Activated T-cell treated with anti-CD3 and anti-CD28 coated beads for 4 hours (primary cell): ENCODE measurements at places on chromosomes 4 and X.

GRCh38 chr4:69095301-69095731 is 958 bp upstream of the UGT2B7 start:
- DNase-seq = no peak

DNA sequence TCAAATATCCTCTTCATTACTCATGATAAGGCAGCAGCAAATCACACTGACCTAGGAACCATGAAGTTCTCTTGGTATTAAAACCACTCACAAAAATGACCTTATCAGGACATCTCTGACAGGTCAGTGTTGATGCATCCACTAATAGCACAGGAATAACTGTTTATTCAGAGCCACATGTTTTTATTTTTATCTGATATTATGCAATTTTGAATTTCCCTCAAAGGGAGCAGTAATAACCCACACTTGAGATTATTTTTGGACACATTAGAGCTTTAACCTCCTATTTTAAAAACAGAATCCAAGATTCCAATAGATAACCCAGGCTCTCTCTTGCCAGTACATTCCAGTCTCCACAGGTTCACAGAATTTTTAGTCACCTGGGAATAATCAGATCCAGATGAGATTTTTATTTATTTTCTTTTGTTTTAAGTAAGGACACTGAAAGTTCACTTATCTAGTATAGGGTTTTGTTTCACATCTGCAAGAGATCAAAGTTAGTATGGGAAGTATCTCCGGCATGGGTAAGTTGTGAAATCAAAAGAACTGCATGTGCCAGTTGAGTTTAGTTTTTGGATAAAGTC is 36.3 kb upstream of the MYOZ2 start:
- no peak for DNase-seq

DNA sequence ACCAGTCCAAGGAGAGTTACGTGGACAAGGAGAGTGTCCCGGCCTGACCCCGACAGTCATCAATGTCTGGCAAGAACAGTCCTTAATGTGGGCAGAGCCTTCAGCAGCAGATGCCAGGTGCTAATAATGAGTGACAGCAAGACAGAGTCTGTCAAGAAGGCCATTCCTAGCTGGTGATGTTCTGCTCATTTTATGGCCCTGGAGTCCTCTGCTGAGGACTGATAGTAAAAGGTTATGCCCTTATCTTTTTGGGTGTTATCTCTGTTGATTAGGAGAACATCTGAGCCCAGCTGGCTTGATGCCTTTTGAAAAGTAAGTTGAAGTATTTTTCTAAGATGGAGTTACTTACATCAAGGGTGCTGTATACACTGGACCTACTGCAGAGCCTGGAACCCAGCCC is 67.3 kb downstream of the SLC34A2 start:
- no peak for DNase-seq

DNA sequence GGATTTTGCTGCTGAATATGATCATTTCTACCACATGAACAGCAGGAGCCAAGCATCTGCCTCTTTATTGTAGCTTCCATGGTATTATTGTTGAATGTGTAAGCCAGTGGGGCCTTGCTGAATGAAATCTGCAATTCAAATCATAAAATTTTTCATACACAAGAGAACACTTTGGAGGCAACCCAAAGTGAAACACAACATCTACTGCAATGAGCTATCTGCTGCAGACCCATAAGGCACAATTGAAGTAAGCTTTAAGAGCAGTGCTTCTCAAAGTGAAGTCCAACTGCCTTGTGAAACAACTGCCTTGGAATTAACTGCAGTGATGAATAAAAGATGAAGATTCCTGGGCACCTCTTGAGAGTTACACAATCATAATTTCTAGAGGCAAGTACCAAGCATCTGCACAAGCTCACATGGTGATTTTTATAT is 626.3 kb upstream of the INTU start:
- no peak for DNase-seq

- no peak for DNase-seq
These were observed 191.3 kb downstream of the KCNIP4 start for GRCh38 chr4:21757248-21757647.

- no peak for DNase-seq
These were observed 37.9 kb downstream of the FAT1 start for GRCh38 chr4:186685767-186686183.

DNA sequence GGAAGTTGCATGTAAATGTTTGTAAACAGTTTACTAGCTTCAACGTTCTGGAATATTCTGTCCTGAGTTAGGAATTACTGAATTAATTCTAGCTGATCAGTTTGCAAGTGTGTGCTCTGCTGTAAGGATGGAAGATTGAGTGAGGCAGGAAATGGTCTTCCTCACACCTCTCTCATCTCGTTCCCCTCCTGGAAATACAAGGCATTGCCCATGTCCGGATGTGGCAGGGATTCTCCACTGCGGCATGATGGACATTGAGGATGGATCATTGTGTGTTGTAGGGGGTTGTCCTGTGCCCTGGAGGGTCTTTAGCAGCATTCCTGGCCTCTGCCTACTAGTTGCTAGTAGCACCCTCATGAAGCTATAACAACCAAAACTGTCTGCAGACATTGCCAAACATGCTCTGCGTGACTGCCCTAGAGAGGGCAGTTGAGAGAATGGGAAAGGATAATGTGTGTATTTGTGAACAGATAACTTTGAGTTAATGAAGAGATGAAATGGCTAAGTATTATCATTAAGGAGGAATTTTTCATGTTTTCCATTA is 12.6 kb downstream of the CA5B start:
- DNase-seq = no peak

- no peak for DNase-seq
These were observed 802.6 kb downstream of the PDHA2 start for GRCh38 chr4:96642490-96642889.

DNA sequence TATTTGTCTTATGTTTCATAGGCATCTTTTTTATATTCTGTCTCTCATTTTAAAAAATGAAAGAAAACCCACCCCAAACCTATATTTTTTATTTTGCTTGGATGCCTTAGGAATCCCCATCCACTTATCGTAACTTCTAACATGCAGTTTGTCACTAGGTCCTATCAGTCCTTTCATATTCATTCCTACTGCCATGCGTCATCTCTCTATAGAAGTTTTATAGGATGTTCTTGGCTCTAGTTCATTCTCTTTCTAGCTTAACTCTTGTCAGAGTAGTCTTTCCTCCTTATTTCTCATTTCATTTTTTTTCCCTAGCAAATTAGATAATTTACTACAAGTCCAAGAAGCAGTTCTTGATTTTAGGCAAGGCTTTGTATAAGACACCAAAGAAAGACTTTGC is 92.7 kb downstream of the LARP1B start:
- no peak for DNase-seq

GRCh38 chrX:136063340-136064079 is 78.3 kb downstream of the SLC9A6 start:
- DNase-seq = no peak

DNA sequence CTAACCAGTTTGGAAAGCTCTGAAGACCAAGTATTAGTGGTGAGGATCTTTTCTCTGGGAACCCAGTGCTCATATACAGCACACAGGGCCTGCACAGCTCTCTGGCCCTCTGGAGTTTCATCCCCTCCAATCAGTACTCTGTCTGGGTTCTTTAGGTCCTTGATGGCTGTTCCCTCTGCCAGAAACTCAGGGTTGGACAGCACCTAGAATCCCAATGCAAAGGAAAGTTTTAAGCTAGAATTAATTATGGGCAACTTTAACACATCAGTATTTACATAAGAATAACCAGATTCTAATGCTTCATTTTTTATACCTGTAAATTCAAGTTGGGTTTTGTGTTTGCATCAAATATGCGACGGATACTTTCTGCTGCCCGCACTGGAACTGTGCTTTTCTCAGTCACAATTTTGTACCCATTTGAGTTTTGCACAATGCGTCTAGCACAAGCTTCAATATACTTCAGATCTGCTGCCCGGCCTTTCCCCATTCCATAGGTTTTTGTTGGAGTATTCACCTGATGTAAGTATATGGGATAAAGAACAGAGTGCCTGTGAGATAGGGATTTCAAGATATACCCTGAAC is 16.8 kb downstream of the UGDH start:
- no peak for DNase-seq

DNA sequence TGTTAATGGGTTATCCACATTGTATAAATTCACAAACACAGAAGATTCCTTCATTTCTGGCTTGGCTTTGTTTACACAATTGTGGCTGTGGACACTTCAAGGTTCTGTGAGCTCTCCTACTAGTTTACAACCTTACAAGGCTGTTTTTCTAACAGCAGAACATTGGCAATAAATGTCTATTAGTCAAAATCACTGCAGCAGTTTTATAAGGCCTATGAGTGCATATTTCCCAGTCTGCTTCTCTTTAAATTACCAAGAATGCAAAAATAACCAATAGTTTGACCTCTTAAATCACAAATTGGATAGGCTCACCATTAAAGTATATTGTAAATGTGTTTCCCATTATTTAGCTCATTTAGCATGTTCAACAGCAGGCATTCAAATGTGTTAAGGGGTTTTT is 239.2 kb downstream of the DKK2 start:
- no peak for DNase-seq

- DNase-seq = no peak
These were observed 128.3 kb upstream of the MED14 start for GRCh38 chrX:40863671-40864070.

GRCh38 chrX:17187136-17187756 is 187.8 kb upstream of the NHS start:
- no peak for DNase-seq

DNA sequence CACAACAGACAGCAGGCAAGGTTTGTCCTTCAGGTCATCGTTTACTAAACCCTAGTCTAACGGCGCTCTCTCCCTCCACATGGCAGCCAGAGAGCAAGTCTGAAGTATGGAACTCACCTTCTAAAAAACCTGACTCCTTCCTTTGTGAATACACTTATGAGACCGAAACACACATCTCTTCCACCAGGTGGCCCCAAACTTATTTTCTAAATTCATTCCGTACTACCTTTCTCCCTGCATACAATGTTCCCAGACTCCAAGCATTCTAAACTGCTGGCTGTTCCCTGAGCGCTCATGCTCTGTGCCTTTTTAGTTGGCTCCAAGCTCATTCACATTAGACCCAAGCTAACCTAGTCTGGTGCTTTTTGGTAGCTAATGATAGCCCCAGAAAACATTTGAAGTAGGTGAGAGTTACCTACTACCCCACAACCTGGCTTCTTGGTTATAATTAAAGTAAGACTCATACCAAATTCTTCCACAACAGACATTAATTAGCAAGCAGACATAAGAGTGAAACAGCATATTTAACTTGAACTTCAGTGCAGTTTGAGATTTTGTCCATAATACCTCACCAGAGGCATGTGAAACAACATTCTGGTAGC is 67.6 kb upstream of the DCLK2 start:
- DNase-seq = no peak

DNA sequence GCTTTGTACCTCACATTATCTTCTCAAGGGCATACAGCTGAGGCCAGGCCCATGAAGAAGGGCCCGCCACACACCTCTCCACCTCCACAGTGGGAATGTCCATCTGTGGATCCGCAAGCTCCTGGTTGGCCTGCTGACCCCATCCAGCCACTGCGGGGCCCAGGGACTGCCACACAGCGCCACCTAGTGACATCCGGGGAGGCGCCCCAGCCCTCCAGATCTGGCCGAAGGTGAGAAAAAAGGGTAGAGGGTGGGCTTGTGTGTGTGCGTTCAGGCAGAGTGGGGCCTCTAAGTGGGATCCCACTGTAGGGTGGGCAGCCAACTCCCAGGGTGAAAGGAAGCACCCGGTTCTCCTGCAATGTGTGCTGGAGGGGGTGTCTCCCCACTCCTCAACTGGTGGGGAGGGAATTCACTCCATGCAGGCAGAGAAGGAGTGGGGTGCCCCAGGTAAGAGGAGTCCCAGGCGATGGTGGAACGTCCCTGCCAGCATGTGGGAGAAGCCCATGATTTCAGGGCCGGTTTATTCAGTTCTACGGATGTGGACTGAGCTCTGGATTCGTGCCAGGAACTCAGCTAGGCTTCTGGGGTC is 117.3 kb downstream of the ENPP6 start:
- DNase-seq = peak; percentile 12

DNA sequence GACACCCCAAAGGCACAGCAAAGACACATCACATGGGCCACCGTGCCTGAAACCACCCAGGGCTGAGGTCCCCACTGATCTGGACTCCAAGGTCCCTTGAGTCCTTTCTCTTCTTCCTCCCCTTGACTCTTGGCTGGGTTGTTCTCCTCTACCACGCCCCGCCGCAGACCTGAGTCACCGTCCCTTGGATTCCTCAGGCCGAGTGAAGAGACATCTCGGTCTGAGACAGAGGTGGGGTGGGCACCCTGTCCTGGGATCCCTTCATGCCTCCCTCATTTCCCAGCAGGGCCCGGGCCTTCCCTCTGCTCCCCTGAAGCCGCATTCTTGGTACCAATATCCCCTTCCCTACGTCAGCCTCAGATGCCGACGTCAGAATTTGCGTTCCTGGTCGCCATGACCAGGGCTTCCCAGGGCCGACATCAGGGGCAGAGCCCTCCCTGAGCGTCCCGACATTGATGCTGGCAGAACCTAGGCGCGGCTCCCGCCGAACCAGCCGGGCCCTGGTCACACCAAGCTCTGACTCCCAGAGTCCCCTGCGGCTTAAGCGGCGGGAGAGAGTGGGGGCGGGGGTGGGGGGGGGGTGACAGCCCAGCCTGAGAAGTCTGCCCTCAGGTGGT is 498 bp downstream of the MAGEA10 start:
- no peak for DNase-seq

DNA sequence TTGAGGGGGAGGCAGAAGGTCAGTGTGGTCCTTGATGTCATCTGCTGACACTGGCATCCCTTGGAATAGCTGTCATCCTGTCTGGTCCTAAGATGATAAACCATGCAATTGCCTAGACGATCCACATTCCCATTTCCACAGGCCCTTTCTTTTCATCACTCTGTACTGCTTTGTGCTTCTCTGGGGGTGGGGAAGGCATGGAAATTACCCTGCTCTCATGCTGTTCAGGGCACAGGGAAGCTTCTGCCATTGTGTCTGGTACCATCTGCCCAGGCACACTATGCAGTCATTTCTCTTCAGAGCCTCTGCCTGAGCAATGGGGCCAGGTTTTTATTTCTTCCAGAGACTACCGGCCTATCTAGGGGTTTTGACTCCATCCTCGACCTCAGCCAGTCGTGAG is 49.7 kb upstream of the ELOVL6 start:
- DNase-seq = no peak

DNA sequence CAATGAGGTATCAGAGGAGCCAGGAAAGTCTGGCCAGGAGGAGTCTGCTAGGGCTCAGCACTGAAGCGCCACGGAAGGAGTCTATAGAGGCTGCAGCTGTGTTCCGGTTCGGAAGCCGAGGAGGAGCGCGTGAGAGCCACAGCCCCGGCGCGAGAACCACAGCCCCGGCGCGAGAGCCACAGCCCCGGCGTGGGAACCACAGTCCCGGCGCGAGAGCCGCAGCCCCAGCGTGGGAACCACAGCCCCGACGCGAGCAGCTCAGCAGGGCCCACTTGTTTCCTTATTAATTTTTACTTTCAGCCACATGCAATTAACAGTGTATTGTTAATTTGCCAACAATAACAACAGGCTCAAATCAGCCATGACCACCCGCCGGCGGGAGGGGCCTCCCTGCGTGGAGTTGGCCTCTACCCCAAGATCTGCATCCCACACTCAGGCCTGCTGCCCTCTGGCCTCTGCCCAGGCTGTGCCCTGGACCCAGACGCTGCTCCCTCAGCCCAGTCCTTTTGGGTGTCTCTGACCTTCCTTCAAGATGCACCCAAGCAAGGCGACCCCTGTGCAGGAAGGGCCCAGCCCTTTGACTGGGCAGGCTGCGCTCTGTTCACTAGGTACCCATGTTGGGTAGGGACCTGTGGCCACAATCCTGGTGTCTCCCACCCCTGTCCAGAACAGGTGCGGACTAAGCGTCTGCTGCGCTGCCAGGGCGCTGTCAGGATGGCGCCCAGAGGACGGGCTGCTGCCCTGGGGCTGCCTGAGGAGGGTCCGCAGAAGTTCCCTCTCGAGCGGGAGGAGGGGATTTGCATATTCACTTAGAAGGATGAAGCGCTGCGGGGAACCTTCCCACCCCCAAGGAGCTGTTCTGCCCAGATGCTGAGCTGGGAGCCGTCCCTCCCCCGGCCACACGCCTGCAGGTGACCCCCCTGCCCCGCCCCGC is 113.8 kb downstream of the ADRA2C start:
- DNase-seq = no peak
